Breast epithelium (tissue), 4 donors: ENCODE measurements at places on chromosomes 2 and 18.

DNA sequence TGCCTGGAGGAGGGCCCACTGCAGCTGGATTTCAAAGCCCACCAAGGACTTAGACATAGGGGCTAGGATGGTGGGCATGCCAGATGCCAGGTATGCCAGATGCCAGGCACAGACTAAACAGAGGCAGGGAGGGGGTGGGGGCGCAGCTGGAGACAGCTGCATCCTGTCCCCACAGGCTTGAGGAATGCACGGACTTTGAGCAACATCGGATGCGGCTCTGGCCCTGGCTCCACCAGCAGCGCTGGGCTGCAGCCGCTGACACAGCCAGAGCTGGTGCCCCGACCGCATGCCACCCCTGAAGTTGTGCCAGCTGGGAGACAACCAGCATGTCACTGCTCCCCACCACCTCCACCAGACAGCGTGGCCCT lies 39.5 kb downstream of the AQP12A start:
- H3K4me3 ChIP-seq = no peak overlapping the region
- H3K27ac ChIP-seq = no peak overlapping the region
- H3K27me3 ChIP-seq = no peaks in the 10 kb centered on the region
- H3K36me3 ChIP-seq = no peaks in the 10 kb centered on the region

DNA sequence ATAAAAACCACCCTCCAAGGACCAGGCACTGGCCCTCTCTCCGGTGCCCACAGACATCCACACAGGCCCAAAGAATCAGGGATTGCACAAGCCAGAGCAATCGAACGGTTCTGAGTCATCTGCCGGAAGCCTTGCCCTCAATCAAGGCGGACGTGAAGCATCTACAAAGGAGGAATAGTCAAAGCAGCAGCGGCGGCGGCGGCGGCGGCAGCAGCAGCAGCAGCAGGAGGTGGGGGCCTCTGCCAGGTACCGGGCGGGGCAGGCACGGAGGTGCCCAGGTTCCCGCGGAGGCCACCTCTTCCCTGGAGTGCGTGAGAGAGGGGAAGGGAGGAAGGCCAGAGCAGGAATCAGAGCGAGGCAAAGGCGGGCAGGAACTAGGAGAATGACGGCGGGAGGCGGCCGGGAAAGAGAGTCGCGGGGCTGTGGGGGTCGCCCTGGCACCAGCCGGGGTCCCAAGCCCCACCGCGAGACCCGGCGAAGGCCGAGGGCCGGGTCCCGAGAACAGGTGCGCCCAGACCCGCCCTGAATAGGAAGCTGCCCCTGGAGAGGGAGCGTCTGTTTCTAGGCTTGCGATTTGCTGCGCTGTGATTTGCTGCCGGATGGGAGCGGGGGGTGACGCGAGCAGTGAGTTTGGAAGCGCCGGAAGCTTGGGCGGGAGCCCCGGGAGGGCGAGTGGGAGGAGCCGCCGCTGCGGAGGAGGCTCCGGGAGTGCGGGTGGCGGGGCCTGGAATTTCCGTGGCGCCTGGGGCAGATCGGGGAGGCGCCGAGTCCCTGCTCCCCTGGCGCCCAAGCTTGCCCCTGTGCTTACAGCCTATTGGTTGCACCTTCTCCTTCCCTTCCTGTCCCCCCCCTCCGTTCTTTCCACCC lies at the start of gene SERPINB8:
TSS of gene SERPINB8 (plus strand) at position 140 of the 867 bp plus-strand sequence. CDS start 8,228 bp downstream, outside the sequence.
- peaks cover 7% of the 10 kb centered on the region for H3K4me1 ChIP-seq
- H3K36me3 ChIP-seq = no peaks in the 10 kb centered on the region
- peak within 1 kb of the TSS; percentile 99 for H3K27ac ChIP-seq
- peak; percentile 95 for DNase-seq

DNA sequence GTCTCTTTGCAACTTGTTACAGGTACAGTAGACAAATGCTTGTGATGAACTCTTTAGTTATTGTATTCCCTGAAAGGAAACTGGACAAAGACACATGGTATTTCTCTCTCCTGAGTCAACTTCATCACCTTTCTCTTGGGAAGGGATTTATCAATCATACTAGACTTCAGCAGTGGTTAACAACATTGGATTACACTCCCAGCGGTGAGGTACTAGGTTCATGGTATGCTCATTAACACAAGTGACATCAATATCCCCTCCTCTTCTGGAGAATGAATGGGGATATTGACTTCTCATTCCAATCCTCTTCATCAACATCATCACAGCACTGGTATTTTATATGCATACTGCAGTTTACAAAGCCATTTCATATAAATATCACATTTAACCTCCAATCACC lies 574.6 kb downstream of the ERBB4 start:
- H3K27me3 ChIP-seq = no peaks in the 10 kb centered on the region
- no peak for DNase-seq
- H3K27ac ChIP-seq = no peak overlapping the region
- H3K4me1 ChIP-seq = no peaks in the 10 kb centered on the region
- H3K4me3 ChIP-seq = no peak overlapping the region

GRCh38 chr2:240508832-240509545 lies 48.8 kb downstream of the ANKMY1 start:
- no peak overlapping the region for H3K27ac ChIP-seq
- no peak for DNase-seq
- H3K27me3 ChIP-seq = no peaks in the 10 kb centered on the region
- no peaks in the 10 kb centered on the region for H3K36me3 ChIP-seq
- no peaks in the 10 kb centered on the region for H3K4me1 ChIP-seq

GRCh38 chr18:70158992-70159717 lies 46.3 kb downstream of the RTTN start:
- no peak for DNase-seq
- no peak overlapping the region for H3K4me3 ChIP-seq
- no peak overlapping the region for H3K27ac ChIP-seq
- no peaks in the 10 kb centered on the region for H3K27me3 ChIP-seq
- H3K36me3 ChIP-seq = peaks cover 6% of the 10 kb centered on the region

GRCh38 chr2:135797497-135798274 lies 39.3 kb downstream of the LCT start:
- no peak overlapping the region for H3K4me3 ChIP-seq
- no peaks in the 10 kb centered on the region for H3K36me3 ChIP-seq
- H3K27me3 ChIP-seq = no peaks in the 10 kb centered on the region

DNA sequence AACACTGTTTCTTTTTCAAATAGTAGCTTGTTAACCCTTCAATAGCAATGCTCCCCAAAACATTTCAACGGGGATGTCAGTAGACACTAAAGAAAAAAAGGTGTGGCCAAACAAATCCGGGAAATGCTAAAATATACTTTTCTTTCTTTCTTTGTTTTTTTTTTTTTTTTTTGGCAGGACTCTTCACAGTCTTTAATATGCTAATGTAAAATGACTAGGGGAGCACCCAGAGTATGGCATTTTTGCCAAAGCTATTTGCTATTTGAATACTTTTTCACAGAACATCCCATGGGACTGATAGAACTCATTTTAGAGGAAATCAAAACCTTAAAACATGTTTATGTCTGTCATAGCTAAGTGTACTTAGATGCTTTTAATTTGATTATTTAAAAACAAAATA lies 32.1 kb downstream of the ATF2 start:
- no peaks in the 10 kb centered on the region for H3K36me3 ChIP-seq
- peaks cover 4% of the 10 kb centered on the region for H3K4me1 ChIP-seq
- H3K27me3 ChIP-seq = no peaks in the 10 kb centered on the region
- H3K27ac ChIP-seq = no peak overlapping the region
- DNase-seq = no peak

- no peak overlapping the region for H3K27ac ChIP-seq
- H3K4me3 ChIP-seq = no peak overlapping the region
- no peaks in the 10 kb centered on the region for H3K36me3 ChIP-seq
- no peaks in the 10 kb centered on the region for H3K4me1 ChIP-seq
- no peaks in the 10 kb centered on the region for H3K27me3 ChIP-seq
Measured at GRCh38 chr18:7755753-7756475, 188.8 kb downstream of the PTPRM start.

- H3K27ac ChIP-seq = no peak overlapping the region
- no peak for DNase-seq
- H3K4me3 ChIP-seq = no peak overlapping the region
- peaks cover 84% of the 10 kb centered on the region for H3K27me3 ChIP-seq
- no peaks in the 10 kb centered on the region for H3K36me3 ChIP-seq
Measured at GRCh38 chr18:78972385-78972918, 7.2 kb upstream of the SALL3 start.

GRCh38 chr2:237473878-237474441 lies 13.1 kb upstream of the MLPH start:
- H3K27me3 ChIP-seq = no peaks in the 10 kb centered on the region
- no peaks in the 10 kb centered on the region for H3K36me3 ChIP-seq
- peak; percentile 53 for DNase-seq
- peak overlapping the region; percentile 97 for H3K27ac ChIP-seq

DNA sequence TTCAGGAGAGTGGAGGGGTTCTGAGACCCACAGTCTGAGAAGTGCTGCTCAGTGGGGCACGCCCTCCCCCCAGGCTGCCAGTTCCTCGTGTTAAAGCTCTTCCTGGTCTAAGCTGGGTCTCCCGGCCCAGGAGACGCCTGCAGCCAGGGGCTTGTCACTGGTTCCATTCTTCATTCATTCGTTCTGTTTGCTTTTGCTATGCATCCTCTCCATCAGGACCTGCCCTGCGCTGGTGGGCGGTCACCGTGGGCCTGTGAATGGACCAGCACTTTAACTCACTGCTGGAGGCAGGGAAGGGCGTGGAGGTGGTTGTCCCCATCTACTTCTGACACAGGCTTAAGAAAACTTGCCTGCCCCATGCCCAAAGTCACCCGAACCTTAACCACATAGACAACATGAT lies 272.8 kb upstream of the HDAC4 start:
- no peaks in the 10 kb centered on the region for H3K4me1 ChIP-seq
- no peak for DNase-seq
- no peak overlapping the region for H3K4me3 ChIP-seq
- no peak overlapping the region for H3K27ac ChIP-seq

GRCh38 chr2:160338901-160339685 lies 139.0 kb upstream of the ITGB6 start:
- no peaks in the 10 kb centered on the region for H3K36me3 ChIP-seq
- no peak for DNase-seq
- H3K4me1 ChIP-seq = no peaks in the 10 kb centered on the region
- no peaks in the 10 kb centered on the region for H3K27me3 ChIP-seq
- no peak overlapping the region for H3K4me3 ChIP-seq
- peak overlapping the region; percentile 8 for H3K27ac ChIP-seq

- no peaks in the 10 kb centered on the region for H3K4me1 ChIP-seq
- peaks cover 7% of the 10 kb centered on the region for H3K27me3 ChIP-seq
- no peak overlapping the region for H3K4me3 ChIP-seq
- DNase-seq = no peak
- H3K36me3 ChIP-seq = no peaks in the 10 kb centered on the region
Measured at GRCh38 chr2:96501471-96501874, 3.7 kb downstream of the NEURL3 start.

- no peak overlapping the region for H3K4me3 ChIP-seq
- DNase-seq = no peak
- H3K4me1 ChIP-seq = no peaks in the 10 kb centered on the region
- no peaks in the 10 kb centered on the region for H3K36me3 ChIP-seq
- H3K27me3 ChIP-seq = no peaks in the 10 kb centered on the region
Measured at GRCh38 chr2:137676346-137676745, 287.9 kb upstream of the HNMT start.

GRCh38 chr2:107932488-107932887 lies 53.8 kb upstream of the SLC5A7 start:
- H3K4me3 ChIP-seq = no peak overlapping the region
- no peaks in the 10 kb centered on the region for H3K27me3 ChIP-seq
- no peaks in the 10 kb centered on the region for H3K36me3 ChIP-seq
- no peak overlapping the region for H3K27ac ChIP-seq
- DNase-seq = no peak

- no peak overlapping the region for H3K27ac ChIP-seq
- no peaks in the 10 kb centered on the region for H3K27me3 ChIP-seq
Measured at GRCh38 chr18:3479978-3480509, 30.1 kb downstream of the TGIF1 start.

DNA sequence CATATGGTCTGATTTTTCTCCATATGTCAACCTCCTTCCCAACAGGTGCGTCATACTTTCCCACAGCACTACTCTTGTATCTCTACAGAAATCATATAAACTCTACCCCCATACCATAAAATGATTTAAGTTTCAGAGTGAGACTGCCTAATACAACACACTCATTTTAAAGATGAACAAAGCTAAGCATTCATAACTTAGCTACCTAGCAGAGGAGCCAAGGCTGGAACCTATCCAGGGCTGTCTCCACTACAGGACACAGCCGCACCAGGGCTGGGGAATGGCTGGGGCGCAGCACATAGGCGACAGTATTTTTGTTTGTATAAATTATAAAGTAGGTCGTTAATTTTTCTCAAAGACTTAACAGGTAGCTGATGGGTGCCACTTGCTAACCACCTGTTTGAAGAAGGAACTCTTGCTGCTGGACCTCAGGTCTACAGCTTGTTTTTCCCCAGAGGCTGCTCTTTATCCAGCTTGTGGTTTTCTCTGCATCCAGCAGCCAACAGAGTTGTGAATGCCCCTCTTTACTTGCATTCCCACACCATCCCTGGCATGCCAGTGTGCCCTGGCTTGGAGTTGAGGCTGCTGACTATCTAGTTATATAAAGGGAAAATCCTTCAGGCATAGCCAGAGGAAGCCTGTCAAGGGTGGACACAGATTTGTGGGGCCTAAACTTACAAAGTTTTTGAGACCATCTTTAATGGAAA lies 62.0 kb downstream of the HNRNPLL start:
- H3K4me3 ChIP-seq = no peak overlapping the region
- no peaks in the 10 kb centered on the region for H3K4me1 ChIP-seq
- peak overlapping the region; percentile 20 for H3K27ac ChIP-seq
- DNase-seq = no peak

GRCh38 chr2:140695155-140695554 lies 1435.7 kb downstream of the LRP1B start:
- H3K4me1 ChIP-seq = no peaks in the 10 kb centered on the region
- no peak overlapping the region for H3K4me3 ChIP-seq
- H3K36me3 ChIP-seq = no peaks in the 10 kb centered on the region
- no peak overlapping the region for H3K27ac ChIP-seq

- H3K36me3 ChIP-seq = no peaks in the 10 kb centered on the region
- H3K27ac ChIP-seq = no peak overlapping the region
- H3K4me1 ChIP-seq = no peaks in the 10 kb centered on the region
Measured at GRCh38 chr18:79472946-79473345, 77.2 kb downstream of the NFATC1 start.

GRCh38 chr18:76573325-76574025 lies 78.4 kb upstream of the ZNF516 start:
- DNase-seq = no peak
- H3K4me3 ChIP-seq = no peak overlapping the region
- no peaks in the 10 kb centered on the region for H3K27me3 ChIP-seq
- H3K27ac ChIP-seq = no peak overlapping the region
- no peaks in the 10 kb centered on the region for H3K4me1 ChIP-seq

DNA sequence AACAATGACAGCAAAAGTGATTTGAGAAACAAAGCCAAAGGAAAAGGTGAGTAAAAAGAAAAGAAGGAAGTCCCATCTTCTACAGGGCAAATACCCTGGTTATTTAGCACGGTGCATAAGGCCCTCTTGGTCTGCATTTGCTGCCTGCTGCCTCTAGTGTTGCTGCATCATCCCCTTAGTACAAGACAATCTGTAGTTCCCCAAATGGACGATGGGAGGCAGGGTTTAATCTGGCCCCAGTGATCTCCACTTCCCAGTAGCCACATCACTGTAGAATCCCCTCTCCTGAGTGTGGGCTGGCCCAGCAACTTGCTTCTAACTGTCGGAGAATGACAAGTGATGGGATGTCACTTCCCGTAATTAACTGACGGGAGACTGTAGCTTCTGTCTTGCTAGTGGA lies 85.1 kb downstream of the CTAGE1 start:
- DNase-seq = no peak
- H3K4me3 ChIP-seq = no peak overlapping the region
- H3K4me1 ChIP-seq = no peaks in the 10 kb centered on the region
- no peak overlapping the region for H3K27ac ChIP-seq
- H3K36me3 ChIP-seq = no peaks in the 10 kb centered on the region
- H3K27me3 ChIP-seq = no peaks in the 10 kb centered on the region
